Inflammatory macrophage treated with lipopolysaccharide for 4 hours (primary cell): ENCODE measurements at places on chromosomes 11 and 22.

- DNase-seq: no peak
Measured at GRCh38 chr11:109425554-109425953, 3.6 kb downstream of the C11orf87 start.

DNA sequence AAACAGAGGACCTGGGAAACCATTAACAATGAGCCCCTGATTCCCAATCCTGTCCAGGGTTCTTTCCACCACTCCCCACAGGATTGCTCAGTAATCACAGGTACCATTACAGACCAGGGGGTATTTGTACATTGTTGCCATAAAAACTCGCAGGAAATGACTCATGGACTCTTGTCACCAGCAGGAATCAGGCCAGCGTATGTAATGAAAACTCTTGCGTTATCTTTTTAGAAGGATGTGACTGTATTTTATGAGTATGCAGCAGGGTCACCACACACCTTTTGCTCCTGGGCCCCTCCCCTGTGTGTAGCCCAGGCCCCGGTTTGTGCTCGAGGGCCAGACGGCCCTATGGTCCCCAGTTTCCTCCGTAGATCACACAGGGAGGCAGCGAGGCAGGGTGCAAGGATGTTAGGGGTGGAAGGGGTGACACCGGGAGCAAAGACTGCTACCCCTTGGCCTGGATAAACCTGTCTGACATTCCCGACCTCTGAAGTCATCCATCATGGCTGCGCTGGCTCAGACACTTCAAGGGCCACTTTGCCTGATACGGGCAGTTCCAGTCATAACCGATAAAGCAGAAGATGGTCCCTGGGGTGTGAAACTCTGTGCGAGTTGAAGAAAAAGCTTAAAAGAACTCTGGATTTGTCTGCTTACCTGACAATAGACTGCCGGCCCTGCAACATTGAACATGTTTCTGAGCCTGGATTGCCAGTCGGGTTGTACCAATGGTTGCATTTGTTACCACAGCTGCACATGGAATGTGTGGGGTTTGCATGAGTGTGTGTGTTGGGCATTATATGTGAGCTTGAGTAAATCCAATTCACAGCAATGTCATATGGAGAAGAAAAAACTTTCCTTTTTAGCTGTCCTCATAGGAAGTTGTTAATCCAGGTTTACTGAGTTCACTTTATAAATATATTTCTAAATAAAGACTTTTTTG, 56.9 kb downstream of the MICAL2 start:
- peak; percentile 74 for DNase-seq

- DNase-seq: no peak
Measured at GRCh38 chr22:31840585-31840984, 86.8 kb downstream of the DEPDC5 start.

DNA sequence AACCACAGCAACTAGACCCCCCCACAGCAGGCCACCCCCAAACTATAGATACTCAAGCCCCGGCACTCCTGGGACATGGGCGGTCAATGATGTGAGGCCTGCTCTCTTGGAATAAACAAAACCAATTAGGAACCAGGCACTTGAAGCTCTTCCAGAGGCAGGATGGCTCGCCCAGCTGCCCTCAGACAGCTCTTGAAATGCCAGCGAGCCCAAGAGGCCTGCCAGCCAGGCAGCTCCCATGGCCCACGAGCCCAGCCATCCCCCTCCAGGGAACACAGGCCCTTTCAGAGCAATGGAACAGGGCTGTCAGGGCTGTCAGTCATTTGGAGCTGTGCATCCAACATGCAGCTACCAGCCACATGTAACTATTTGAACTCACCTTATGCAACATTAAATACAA, 34.0 kb upstream of the TFIP11 start:
- no peak for DNase-seq
